Urinary bladder (tissue), 4 donors: ENCODE measurements at places on chromosomes 3 and 15.

DNA sequence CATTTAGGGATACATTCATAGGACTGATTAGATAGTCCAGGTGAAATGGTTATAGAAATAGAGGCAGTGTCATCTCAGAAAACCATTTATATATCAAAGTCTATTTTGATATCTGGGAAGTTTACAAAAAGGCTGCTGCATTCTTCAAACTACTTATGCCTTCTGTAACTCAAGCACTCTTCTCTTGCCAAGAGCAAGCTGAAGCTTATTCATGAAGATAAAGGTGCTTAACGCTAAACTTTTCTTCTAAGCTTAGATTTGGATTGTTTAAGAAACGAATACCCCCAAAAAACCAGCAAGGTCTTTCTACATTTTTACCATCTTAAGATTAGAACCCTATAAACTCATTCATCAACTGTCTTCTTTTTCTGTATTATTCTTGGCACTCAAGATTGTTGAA, 23.3 kb upstream of the USF3 start:
- DNase-seq: no peak

DNA sequence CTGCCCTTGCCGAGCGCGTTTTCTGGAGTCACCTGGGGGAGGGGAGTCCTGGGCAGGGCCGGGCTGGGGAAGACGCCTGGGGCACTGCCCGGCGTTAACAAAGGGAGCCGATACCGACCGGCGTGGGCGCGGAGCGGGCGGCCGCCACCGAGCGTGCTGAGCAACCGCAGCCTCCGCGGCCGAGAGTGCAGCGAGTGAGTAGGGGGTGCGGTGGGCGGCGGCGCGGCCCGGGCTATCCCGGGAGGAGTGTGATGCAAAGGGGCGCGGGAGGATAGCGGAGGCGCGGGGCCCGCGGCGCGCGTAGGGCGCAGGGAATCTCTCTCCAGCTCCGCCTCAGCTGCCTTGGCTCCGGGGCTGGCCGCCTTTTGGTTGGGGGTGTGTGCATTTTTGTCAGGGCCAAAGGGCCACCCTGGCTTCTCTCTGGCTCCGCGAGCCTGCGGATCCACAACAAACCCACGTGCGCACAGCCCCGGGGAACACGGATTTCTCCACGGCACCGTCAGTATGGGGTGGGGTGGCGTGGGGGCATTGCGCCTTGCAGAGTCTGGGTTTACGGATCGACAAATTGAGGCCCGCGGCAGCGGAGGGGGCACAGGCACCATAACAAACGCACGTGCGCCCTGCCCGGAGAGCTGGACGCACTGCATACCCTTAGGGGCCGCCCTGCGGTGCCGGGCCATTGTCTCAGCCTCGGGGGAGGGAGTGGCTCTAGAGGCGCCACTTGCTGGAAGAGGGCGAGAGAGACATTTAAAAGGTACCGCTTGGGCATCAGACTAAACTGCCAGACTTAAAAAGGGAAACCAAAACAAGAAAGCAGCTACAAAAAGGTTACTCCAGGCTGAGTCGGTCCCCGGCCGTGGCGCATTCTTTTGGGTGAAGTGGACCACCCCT, 560 bp downstream of the ST6GAL1 start:
- DNase-seq: no peak

DNA sequence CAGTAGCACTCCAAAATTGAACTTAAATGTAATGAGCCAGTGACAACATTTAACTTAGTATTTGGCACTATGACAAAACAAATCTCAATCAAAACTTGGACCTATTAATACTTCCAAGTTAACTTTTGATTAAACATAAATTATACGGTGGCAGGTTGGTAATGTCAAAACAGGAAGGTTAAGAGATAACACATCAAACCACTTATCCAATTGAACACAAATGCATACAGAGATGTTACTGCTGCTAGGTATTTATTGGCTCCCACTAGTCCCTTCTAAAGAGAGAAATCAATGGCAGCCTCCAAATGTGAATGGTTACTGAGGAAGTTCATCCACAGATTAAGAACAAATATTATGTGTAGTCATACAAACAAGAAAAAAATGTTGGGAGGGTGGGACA, 1.8 kb downstream of the GSK3B start:
- no peak for DNase-seq

GRCh38 chr3:197501879-197502620, 53.7 kb downstream of the BDH1 start:
- no peak for DNase-seq

GRCh38 chr3:55482496-55483195, 4.5 kb downstream of the WNT5A start:
- DNase-seq: no peak

GRCh38 chr3:86782286-86782685, 208.7 kb downstream of the VGLL3 start:
- DNase-seq: no peak

GRCh38 chr3:23663661-23664186, 142.0 kb upstream of the UBE2E1 start:
- DNase-seq: no peak

- no peak for DNase-seq
Measured at GRCh38 chr3:190737446-190737845, 125.0 kb downstream of the GMNC start.
